Right renal cortex interstitium (tissue), 3 donors: ENCODE measurements at places on chromosomes 16 and 17. TPM values are rescaled to one million over a fixed set of nuclear protein-coding genes. Genes with fewer than 3 reads are reported as not detected.

DNA sequence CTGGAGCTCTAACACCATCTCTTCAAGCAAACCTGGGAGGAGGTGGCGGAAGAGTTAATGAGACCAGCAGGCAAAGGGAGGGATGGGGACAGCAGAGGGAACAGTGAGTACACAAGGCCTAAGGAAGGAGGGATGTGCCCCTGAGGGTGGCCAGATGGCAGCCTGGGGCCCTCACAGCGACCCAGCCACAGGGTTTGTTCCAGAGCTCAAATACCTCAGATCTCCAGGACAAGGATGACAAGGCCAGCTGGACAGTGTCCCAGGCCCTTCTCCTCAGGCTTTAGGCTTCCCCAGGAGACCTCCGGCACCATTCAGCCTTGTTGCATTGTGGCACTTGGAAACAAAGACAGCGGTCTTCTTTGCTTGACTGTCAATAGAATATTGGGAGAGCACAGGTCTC is 14.9 kb downstream of the CDIP1 start:
- DNase-seq = no peak

DNA sequence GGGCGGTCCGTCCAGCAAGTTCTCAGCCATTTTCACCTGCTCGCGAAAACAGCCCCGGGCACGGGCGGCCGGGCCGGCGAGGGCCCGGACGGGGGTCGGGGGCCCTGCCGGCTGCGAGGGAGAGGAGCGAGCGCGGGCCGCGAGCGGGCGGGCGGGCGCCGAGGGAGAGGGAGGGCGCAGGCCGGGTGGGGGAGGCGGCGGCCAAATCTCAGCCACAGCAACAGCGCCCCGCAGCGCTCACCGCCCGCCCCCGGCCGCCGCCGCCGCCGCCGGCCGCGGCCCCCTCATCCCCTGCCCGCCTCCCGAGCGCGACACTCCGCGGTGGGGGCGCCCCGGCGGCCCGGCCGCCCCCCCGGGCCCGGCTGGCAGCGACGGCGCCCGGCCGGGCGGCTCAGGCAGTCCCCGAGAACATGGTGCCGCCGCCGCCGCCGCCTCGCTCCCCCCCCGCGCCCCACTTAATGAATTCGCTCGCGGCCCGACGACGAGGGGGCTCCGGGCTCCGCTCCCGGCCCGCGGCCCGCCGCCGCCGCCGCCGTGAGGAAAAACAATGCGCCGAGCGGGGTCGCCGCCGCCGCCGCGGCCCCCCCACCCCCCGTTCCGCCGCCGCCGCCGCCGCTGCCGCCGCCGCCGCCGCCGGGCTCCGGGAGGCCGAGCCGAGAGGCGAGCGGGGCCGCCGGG is 487 bp downstream of the CREBBP start:
- no peak for DNase-seq

The GNG13 gene
- 0.12 TPM for polyA plus RNA-seq

GRCh38 chr16:11084876-11085485 is 140.6 kb downstream of the CLEC16A start:
- no peak for DNase-seq

The CAPNS2 gene
- polyA plus RNA-seq = not detected

The HOXB5 gene
- 27.5 TPM for polyA plus RNA-seq

GRCh38 chr16:87948119-87948545 is 3.1 kb upstream of the BANP start:
- DNase-seq = no peak

GRCh38 chr17:74678541-74678940 is 34.2 kb downstream of the CD300LF start:
- no peak for DNase-seq

The RHBDL3 gene
- 1.5 TPM for polyA plus RNA-seq

The NPIPB9 gene
- polyA plus RNA-seq = 1.1 TPM

- DNase-seq = no peak
These were observed 8.0 kb upstream of the ZNF469 start for GRCh38 chr16:88374736-88375135.
